Neural crest cell (in vitro differentiated cells): ENCODE measurements at places on chromosomes 4 and X. TPM values are rescaled to one million over a fixed set of nuclear protein-coding genes. Genes with fewer than 3 reads are reported as not detected.

EDNRA gene
- total RNA-seq: 5.8 and 6.9 TPM in 2 replicates

XAGE1A gene
- total RNA-seq: not detected in 2 replicates

BEX5 gene
- total RNA-seq: 3.1 and 3.8 TPM in 2 replicates

SMR3B gene
- not detected in 2 replicates for total RNA-seq

RHOXF2B gene
- total RNA-seq: not detected in 2 replicates

NSG1 gene
- 23.7 and 24.5 TPM in 2 replicates for total RNA-seq

DNA sequence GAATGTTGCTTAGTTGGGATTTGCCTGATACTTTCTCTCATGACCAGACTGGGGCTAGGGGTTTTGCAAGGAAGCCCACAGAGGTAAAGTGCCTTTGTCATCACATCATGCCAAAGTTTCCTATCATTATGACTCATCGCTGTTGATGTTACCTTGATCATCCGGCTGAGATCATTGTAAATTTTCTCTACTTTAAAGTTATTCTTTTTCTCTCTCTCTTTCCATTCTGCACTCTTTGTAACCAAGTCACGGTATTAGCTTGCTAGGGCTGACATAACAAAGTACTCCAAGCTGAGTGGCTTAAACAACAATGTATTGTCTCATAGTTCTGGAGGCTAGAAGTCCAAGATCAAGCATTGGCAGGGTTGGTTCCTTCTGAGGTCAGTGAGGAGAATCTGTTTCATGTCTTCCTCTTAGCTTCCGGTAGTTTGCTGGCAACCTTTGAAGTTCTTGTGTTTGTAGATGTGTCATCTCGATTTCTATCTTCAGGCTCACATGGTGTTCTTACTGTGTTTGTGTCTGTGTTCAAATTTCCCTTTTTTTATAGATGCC, 113.0 kb downstream of the DTHD1 start:
- DNase-seq: no peak

- no peak for DNase-seq
Measured at GRCh38 chr4:163804001-163804400, 309.5 kb downstream of the TMA16 start.

- DNase-seq: no peak
Measured at GRCh38 chr4:128707864-128708263, 101.6 kb upstream of the JADE1 start.

GRCh38 chr4:159598602-159599001, 495.7 kb downstream of the RAPGEF2 start:
- no peak for DNase-seq

GRCh38 chr4:93814141-93814540, 14.4 kb upstream of the ATOH1 start:
- DNase-seq: no peak

- no peak for DNase-seq
Measured at GRCh38 chrX:97622111-97622510, 738.4 kb downstream of the RPA4 start.

- no peak for DNase-seq
Measured at GRCh38 chrX:30939928-30940327, 50.9 kb upstream of the TAB3 start.

DNA sequence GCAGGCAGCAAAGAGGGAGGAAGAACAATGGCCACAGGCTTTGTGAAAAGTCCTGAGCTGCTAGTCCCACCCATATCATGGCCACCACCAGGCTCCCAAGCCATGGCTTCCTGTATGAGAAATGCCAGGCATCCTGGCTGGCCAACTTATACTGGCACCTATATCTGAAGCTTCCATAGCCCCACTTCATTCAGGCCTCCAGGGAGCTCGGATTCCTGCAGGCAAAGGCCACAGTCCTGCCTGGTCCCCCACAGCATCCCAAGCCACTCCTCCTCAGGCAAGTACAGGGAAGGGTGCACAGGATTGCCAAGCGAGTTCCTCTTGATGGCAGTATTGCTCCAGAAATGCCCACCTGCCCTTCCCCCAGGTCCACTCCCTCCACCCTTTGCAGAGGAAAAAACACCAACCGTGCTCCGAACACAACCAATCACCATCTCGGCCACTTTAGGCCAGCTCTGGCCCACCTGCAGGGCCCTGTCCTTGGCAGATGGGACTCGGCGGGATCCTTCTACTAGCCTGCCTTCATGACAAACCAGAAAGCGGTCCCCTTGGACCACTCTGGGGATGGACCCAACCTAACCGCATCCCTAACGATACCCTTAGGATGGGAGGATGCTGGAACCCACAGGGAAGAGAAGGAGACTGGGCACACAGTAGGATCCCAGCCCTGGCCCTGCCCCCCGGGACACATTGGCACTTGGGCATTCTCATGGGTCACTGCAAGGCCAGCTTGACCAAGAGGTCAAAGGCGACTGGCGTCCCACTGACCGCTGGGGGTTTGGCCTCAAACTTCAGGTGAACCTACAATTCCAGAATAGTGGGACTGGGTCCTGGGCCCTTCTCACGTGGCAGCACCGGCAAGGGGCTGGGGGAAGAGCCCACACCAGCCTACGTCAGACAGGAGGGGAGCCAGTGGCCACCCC, 220.4 kb upstream of the AGTR2 start:
- DNase-seq: no peak

- no peak for DNase-seq
Measured at GRCh38 chr4:110493520-110493919, 17.6 kb downstream of the ENPEP start.

- no peak for DNase-seq
Measured at GRCh38 chr4:101777431-101777830, 13.1 kb upstream of the BANK1 start.

DNA sequence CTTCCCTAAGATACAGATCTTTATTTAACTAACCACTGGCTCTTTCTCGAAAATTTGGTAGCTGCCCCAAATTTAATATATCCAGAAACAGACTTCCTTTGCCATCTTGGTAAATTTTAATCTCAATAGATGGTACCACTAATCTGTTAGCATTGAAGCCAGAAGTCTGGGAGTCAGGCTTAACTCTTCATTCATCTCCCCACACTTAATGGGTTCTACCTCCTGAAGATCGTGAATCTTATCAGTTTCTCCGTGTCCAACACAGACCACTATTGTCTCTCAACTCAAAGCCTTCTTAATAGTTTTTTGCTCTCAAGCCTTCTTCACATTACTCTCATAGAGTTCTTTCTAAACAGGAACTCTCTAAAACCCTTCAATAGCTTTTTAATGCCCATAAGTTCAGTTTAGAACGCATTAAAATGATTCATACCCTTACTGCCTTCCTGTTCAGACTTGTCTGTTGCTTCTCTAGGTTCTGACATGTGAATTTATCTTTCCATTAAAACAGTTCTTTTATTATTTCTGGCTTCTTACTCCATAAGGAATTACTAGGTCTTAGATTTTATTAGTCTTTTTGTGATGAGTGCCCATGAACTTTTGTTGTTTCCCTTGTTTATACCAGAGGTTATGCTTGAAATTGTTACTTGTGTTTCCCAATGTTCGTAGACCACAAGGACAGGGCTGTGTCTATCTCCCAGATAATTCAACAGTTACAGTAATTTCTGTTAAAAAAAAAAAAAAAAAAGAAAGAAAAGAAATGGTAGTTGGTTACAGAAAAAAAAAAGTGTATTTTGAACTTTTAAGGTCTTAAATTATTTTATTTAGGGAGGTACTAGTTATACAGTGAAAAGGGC, 54.7 kb downstream of the SMARCAD1 start:
- DNase-seq: no peak

DNA sequence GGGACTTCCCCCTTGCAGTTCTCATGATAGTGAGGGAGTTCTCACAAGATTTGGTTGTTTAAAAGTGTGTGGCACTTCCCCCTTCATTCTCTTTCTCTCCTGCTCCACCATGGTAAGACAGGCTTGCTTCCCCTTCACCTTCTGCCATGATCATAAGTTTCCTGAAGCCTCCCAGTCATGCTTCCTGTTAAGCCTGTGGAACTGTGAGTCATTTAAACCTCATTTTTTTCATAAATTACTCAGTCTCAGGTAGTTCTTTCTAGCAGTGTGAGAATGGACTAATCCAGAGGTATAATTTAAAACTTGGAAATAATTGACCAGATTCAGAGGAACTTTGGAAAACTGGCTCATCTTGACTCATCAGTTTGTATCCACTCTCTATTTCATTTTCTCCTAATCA, 129.0 kb downstream of the TMEM47 start:
- no peak for DNase-seq

DNA sequence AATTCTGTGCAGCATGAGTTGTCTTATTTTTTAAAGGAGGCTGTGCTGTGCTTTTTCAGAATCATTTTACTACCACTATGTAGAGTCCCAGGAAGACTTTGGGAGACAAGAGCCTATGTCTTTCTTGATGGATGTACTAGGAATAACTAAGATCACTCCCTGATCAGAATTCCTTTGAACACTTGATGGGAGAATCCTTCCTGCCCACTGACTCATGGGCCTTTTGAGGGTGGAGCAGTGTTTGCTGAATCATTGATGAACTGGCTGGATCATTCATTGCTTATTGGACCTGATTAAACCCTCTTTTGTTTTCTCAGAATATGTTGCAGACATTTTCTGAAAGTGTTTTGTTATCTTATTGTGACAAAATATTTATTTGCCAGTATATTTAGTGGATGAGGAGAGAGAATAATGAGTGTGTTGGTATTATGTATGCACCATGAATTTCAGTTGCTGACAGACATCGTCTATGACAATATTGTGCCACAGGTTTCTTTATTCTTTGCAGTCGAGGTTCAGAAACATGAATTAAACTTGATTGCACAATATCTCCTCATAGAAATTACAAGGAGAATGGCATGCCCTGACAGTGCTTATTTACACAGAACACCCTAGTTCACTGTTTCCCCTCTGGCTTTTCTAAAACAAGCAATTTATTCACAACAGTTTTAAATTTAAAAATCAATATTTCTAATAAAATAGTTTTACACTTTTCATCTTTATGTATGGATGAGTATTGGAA, 36.3 kb downstream of the POU4F2 start:
- no peak for DNase-seq

- DNase-seq: no peak
Measured at GRCh38 chrX:123803331-123803983, 56.4 kb upstream of the XIAP start.

GRCh38 chr4:138438608-138439007, 196.5 kb upstream of the SLC7A11 start:
- DNase-seq: no peak

DNA sequence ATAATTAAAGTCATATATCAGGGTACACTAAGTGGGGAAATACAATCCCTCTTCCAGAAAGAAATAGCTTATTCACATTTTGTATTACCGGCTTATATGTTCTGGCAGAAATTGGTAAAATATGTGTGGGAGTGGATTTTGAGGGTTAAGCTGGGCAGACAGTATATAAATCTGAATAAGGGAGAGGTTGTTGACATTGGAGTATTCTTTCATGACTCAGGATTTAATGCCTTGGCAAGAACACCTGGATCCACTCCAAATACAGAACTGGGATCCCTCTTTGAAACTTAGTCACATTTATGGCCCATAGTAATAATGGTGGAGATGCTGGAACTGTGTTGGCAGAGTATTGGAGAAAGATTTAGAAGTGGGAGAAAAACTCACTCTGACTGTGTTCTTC, 54.3 kb upstream of the TET2 start:
- no peak for DNase-seq

DNA sequence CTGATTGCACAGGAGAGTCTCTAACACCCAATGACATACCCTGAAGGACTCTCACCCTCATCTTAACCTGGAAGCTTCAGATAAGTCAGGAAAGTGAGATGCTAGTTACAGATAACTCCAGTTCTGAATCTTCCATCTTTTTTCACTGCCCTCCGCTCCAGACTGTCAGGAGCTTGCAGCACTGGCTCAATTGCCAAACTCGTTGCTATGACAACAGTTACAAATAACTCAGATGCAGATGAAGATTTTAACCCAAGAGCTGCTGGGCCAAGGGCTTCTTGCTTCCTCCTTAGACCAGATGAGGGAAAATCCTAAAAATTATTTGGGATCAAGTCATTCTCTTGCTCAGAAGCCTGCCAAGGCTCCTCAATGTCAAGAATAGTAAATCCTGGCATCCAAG, 109.1 kb upstream of the HUWE1 start:
- DNase-seq: no peak

GRCh38 chr4:43103048-43103447, 210.5 kb downstream of the GRXCR1 start:
- no peak for DNase-seq

GRCh38 chrX:119887721-119888425, 7.8 kb upstream of the AKAP14 start:
- peak; percentile 74 for DNase-seq

GRCh38 chr4:98515470-98515809, 143.0 kb downstream of the TSPAN5 start:
- DNase-seq: no peak

DNA sequence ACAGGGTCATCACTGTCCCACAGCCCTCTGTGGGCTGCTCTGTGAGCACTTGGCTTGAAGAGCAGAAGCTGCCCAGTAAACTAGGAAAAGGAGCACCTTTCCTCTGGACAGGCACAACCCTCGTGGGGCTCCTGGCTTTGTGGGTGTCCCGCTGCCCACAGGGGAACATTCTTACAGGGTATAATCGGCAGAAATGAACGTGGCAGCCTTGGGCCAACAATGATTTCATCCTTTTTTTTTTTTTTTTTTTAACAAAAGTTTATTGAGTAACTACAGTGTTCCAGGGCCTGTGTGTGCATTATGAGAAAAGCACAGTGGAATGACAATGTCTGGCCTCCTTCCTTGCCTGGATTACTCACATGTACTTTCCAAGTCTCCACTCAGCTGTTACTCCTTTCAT, 197.2 kb downstream of the PDGFC start:
- DNase-seq: no peak

- no peak for DNase-seq
Measured at GRCh38 chr4:153111426-153112040, 92.7 kb upstream of the TRIM2 start.

DNA sequence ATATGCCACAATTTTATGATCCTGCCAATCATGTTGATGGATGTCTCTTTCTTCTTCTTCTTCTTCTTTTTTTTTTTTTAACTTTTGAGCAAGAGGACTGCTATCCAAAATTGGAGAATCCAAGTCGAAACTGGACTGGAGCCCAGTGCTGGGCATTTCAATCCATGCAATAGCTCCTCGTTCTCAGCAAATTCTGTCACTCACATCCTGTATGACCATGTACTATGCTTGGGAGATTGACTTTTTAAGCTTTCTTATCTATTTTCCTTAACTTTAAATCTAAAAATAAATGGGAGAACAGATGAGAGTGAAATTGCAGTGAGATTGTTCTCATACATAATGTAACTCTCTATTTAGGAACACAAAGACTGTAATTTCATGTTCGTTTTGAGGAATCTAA, 123.0 kb upstream of the PUDP start:
- no peak for DNase-seq

GRCh38 chr4:22897520-22898108, 204.9 kb downstream of the GBA3 start:
- peak; percentile 42 for DNase-seq

- no peak for DNase-seq
Measured at GRCh38 chr4:6115342-6115741, 85.0 kb downstream of the JAKMIP1 start.
